ENCODE measurements at places on chromosomes 11 and 22.

DNA sequence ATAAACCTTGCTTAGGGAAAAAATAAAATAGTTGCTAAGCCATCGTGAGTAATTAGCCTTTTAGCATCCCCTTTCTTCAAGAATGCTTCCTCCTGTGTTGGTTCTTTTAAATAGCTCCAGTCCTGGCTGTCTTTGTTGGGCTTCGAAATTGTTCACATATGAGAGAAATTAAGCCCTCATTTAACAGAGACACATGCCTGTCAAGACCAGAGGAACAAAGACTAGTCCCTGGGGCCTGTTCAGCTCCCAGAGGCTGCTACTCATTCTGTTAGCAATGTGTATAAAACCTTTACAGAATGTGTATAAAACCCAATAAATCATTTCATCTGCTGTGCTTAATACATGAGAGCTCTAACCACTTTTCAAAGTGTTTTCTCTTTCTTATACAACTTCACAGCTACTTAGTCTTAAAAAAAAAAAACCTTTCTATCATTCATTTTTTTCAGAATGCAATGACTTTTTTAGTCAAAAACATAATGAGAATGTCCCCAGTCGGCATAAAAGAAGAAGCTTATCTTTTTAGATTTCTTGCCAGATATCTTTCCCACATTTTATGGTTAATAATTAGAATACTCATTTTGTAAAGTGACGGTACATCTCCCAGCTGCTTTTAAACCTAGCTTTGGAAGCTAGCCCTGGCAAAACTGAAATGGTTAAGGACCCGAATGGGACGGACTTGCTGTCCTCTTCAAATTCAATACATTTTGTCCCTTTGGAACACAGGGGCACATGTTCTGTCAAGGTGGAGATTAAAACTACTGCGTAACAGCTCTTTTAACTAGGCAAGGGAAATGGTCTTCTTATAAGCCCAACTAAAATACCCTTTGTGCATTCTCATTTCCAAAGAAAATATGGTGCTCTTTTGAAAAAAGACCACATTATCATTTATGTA lies 186.1 kb downstream of the SOX6 start:
- no peak for DNase-seq

GRCh38 chr11:62983536-62984199 lies 1.1 kb downstream of the SLC22A6 start:
- no peak for DNase-seq

DNA sequence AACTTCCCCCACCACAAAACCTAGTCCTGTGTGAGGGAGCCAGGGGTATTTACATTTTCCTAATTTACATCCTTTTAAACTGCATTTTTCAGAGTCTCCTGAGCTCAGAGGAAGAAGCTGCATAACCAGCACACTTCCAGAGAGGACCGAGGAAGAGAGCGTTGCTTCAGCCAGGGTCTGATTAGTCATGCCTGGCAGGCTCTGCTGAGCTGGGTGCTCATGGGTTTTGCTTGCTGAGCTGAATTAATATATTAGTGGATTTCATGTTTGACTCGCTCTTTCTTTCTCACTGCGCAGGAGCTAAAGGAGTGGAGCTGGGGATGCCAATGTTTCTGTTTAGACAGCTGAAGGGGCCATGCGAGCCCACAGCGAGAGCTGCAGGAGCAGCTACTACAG lies 539.3 kb upstream of the B3GAT1 start:
- no peak for DNase-seq

DNA sequence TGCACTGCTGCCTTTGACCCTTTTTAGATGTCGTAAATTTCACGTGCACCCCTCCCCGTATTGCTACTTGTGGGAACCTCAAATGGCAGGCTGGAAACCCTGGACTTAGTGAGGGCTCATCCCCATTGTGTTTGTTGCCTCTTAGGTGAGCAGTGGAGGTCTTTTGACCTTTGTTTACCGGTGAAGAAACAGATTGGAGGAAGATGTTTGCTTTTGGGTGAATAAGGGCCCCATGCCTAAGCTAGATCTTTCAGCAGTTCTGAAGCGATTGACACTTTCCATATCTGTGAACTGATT lies 782 bp downstream of the SMARCB1 start:
- DNase-seq = no peak

- no peak for DNase-seq
Measured at GRCh38 chr11:43545610-43546009, 134.9 kb upstream of the HSD17B12 start.

GRCh38 chr11:64298966-64299846 lies 952 bp upstream of the CATSPERZ start:
- DNase-seq = peak; percentile 11

GRCh38 chr11:10309163-10310093 lies 4.6 kb downstream of the ADM start:
- peak; percentile 39 for DNase-seq

GRCh38 chr11:93512073-93512475 lies 31.1 kb downstream of the SMCO4 start:
- no peak for DNase-seq

DNA sequence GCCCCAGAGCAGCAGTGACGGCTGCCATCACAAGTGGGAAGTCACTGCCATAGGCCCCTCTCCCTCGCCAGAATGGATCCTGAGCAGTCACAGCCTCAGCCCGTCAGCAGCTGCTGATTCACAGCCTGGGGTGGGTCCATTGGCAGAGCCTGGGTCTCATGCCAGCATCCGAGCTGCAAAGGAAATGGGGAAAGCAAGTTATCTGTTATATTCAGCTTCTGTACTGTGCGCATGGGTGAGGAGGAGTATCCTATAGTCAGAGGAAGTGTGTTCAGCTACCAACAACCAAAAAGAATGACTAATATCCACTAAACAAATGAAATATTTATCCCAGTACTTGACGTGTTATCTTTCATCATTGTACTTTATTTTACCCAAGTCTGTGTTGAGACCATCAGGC lies 119.7 kb downstream of the RCN1 start:
- DNase-seq = no peak

- peak; percentile 34 for DNase-seq
Measured at GRCh38 chr11:43944761-43945311, 2.4 kb downstream of the C11orf96 start.

DNA sequence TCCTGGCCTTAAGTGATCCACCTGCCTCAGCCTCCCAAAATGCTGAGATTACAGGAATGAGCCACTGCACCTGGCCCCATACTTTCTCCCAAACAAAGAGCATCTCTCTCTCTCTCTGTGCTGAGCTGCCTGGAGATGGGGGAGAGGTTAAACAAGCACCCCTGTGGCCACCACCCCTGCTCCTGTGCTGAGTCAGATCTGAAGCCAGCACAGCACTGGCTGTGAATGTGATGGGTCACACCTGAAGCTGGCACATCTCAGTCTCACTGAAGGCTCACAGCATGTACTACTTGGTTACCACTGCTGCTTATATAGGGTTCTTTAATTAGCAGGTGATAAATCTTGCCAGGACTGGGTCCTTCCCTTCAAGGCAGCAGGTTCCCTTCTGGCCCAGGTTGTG lies 10.8 kb upstream of the WEE1 start:
- DNase-seq = no peak

DNA sequence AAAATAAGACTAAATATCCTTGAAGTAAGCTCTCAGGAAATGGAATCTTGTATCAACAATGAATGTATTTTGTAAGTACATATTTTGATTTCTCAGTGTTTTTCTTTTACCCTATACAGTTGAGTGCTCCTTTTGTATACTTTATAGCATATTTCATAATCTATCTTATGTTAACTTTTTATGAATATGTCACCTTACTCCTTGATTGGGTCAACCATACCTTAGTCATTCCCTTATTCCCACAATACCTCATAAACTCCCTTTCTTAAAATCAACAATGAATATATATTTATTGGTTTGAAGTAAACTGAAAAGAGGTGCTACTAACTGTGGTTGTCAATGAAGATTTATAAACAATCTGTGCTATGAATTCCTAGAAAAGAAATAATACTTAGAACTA lies 686.2 kb downstream of the METTL15 start:
- DNase-seq = no peak

- no peak for DNase-seq
Measured at GRCh38 chr11:126542334-126543015, 187.0 kb downstream of the ST3GAL4 start.

- peak; percentile 79 for DNase-seq
Measured at GRCh38 chr11:62905927-62906531, 15.1 kb downstream of the CHRM1 start.

- DNase-seq = no peak
Measured at GRCh38 chr11:112581747-112582146, 321.1 kb upstream of the PLET1 start.

DNA sequence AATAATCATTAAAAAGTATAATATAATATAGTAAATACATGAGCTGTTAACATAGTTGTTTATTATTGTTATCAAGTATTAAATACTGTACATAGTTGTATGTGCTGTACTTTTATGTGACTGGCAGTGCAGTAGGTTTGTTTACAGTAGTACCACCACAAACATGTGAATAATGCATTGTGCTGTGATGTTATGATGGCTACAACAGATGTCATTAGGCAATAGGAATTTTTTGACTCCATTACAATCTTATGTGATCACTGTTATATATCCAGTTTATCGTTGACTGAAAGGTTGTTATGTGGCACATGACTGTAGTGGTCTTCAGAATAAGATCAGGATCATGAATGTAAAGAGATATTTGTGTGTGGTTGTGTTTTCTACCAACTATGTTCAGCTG lies 577.8 kb downstream of the JRKL start:
- DNase-seq = no peak

GRCh38 chr11:119052163-119052814 lies 4.7 kb downstream of the HYOU1 start:
- DNase-seq = no peak

DNA sequence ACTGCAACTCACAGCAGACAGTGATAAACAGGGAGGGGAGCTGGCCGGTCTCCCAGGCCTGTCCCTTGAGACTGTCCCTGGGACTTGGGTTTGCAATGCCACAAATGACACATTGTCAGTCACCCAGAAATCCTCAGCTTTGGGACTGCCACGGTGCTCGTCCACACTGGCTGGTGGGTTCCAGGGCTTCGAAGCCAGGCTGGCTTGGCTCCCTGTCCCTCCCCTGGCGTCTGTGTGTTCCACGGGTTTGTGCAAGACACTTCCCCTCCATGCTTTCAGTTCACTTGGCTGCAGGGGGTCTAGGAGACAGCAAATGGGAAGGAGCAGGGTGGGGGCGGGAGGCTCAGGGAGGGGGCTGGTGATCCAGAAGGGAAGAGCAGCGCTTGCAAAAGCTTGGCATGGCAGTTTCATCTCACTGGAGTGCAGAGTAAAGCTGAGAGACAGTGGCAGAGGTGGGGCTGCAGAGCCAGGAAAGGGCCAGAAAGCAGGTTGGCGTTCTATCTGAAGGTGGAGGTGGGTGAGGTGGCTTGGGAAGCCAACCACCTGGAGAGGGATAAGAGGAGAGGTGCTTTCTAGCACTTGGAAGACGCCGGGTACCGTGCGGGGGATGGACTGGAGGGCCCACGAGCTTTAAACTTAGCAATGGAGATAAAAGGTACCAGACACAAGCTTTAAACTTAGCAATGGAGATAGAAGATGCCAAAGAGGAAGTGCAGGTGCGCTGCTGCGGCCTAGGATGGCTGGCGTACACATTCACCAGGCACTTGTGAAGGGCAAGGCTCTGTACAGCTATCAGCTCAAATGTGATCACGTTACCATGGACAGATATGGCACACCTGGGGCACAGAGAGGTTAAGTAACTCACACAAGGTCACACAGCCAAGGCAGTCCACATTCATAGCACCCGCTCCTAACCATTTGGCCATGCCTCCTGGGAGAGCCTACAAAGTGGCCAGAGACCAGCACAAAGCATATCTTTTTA lies 86.4 kb upstream of the SHISAL1 start:
- DNase-seq = no peak

DNA sequence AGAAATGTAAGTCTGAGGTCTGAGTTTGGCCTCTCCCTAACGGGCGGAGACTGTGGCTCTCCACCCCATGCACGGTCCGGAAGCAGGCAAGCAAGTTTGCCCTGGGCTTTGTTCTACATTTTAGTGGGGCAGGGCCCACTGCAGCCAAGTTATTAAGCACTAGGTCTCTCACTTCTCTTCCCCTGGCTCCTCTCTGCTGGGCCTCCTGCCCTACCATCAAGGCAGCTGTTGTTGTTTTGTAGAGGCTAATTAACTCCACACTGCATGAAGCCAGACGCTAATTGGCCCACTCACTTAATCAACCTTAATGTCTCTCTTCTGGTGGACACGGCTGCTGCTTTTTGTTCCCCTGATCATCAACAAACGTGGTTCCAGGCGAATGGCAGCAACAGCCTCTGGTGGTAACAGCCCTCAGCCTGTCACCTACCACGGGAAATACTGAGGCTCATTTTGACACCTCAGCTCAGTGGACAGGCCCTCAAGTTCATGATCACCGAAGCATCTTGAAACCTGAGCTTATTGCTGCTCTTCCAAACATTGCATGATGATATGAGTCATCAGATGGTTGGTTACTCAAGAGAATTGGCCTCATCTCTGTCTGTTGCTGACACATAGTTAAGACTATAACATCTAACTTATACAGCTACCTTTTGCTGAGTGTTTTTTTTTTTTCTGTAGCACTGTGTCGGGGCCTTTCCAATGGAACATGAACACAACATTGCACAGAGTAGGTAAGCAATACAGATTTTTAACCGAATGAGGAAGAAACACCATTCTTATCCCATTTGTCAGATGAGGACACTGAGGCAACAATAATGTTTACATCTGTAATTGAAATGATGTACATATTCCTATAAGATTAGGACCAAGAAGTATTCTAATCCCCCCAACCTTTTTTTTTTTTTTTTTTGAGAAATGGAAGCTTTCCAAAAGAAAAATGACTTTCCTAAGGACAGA lies 20.8 kb upstream of the LMO2 start:
- peak; percentile 25 for DNase-seq

DNA sequence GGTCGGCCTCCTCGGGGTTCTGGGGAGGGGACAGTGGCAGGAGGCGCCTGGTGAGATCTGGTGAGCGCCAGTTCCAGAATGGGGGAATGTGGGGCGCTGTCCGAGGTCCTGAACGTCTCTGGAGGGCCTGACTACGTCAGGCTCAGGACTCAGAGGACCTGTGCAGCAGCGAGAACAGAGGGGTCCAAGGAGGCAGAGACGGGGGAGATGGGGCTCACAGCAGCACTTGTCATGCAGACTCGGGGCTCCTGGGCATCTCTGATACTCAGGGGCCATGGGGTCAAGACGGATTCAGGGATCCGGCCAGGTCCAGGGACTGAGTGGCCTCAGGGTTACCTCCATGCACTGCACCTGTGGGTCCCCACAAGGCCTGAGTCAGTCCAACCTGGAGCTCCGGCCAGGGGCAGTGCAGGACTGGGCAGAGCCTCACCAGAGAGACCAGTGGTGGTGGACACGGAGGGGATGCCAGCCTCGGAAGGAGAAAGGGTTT lies 92.2 kb downstream of the BRD1 start:
- DNase-seq = no peak

GRCh38 chr11:8095806-8096522 lies 15.0 kb downstream of the TUB start:
- DNase-seq = no peak
